IMR-90 (cell line): ENCODE measurements at places on chromosomes 5 and 9.

- H3K4me1 ChIP-seq, result no peaks in the 10 kb centered on the region
- no peak overlapping the region for H3K27ac ChIP-seq
- H3K27me3 ChIP-seq, result no peaks in the 10 kb centered on the region
- no peak overlapping the region for H3K4me3 ChIP-seq
- H3K36me3 ChIP-seq, result no peaks in the 10 kb centered on the region
Observed at GRCh38 chr9:117073539-117074341, 341.1 kb downstream of the ASTN2 start.

DNA sequence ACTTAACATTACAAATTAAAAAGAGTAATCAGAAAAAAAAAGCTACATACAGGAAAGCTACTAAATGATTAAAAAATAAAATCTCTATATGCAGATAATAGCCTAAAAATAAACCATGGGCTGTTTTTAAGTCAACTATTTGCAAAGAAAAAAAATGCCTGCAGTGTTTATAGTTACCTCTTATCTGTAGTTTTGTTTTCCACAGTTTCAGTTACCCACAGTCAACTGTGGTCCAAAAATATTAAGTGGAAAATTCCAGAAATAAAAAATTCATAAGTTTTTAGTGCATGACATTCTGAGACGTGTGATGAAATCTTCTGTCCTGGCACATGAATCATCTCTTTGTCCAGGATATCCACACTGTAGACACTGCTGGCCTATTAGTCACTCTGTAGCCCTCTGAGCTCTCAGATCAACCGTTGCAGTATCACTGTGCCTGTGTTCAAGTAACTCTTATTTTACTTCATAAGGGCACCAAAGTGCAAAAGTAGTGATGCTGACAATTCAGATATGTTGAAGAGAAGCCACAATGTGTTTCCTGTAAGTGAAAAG, 59.2 kb downstream of the PRELID2 start:
- H3K36me3 ChIP-seq, result no peaks in the 10 kb centered on the region
- H3K4me3 ChIP-seq, result no peak overlapping the region
- peaks cover 2% of the 10 kb centered on the region; the same call in 1 of the 2 replicates for H3K4me1 ChIP-seq

- H3K4me1 ChIP-seq, result no peaks in the 10 kb centered on the region
- no peak overlapping the region for H3K27ac ChIP-seq
- no peak overlapping the region for H3K4me3 ChIP-seq
- no peak for DNase-seq
- no peaks in the 10 kb centered on the region for H3K27me3 ChIP-seq
Observed at GRCh38 chr9:70746760-70747159, 332.3 kb upstream of the KLF9 start.

GRCh38 chr5:157245476-157245875, 20.4 kb upstream of the CYFIP2 start:
- peaks cover 2% of the 10 kb centered on the region for H3K27me3 ChIP-seq
- no peaks in the 10 kb centered on the region for H3K36me3 ChIP-seq
- no peak for DNase-seq
- no peaks in the 10 kb centered on the region for H3K4me1 ChIP-seq
- no peak overlapping the region for H3K4me3 ChIP-seq
- H3K27ac ChIP-seq, result no peak overlapping the region

GRCh38 chr5:177367981-177368868, 10.5 kb downstream of the RGS14 start:
- no peak overlapping the region for H3K27ac ChIP-seq
- no peak for DNase-seq
- no peaks in the 10 kb centered on the region for H3K36me3 ChIP-seq
- peaks cover 2% of the 10 kb centered on the region; the same call in 1 of the 2 replicates for H3K27me3 ChIP-seq
- H3K4me1 ChIP-seq, result peaks cover 11% of the 10 kb centered on the region; the same call in 1 of the 2 replicates

DNA sequence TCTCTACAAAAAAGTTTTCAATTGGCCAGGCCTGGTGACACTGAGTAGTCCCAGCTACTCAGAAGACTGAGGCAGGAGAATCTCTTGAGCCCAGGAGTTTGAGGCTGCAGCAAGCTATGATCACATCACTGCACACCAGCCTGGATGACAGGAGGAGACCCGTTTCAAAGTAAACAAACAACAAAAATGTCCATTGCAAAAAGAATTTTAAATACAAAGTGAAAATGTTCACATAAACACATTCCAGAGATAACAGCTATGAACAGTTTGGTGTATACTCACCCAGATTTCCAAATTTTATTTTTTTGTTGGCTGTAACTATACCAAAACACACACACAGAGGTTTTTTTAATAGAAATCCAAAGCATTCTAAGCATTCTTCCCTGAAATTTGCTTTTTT, 39.8 kb downstream of the ADRA1B start:
- peak; percentile 39 for DNase-seq
- H3K4me3 ChIP-seq, result no peak overlapping the region
- H3K27me3 ChIP-seq, result no peaks in the 10 kb centered on the region
- H3K4me1 ChIP-seq, result peaks cover 10% of the 10 kb centered on the region; the same call in 1 of the 2 replicates

DNA sequence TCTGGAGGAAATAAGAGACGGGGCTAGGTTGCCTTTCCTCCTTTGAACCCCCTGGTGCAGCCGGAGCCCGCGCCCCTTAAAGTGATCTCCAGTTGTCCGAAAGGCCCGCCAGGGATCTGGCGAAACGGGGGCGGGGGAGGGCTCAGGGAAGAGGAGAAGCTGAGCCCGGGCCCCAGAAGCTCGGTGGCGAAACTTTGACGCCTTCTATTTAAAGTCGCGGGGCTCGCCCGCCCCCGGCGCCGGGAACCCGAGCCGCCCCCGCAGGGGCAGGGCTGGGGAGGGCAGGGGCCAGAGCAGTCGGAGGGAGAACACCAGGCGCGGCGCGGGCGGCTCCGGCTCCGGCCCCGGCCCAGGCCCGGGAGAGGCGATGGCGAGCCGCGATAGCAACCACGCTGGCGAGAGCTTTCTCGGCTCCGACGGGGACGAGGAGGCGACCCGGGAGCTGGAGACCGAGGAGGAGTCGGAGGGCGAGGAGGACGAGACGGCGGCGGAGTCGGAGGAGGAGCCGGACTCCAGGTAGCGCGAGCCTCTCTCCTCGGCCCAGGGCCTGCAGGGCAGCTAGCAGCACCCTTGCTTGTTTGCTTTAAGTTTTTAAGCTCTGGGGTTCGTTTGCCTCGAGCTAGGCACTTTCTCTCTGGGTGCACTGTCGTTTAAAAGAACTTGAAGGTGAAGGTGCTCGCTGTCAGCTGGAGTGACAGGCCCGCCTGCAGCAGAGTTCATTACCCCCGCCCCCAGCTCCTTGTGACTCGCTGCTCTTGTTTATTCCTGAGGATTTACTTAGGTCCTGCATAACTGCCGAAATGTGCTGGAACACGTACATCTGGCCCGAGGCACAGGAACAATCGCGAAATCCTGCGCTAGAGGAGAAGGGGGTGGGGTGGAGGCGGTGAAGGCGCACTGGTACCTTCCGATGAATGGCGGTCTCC, at the start of gene CMYA5:
Gene CMYA5, plus strand, starts transcription at position 296 of the 926 bp plus-strand sequence. Its CDS starts 72 bp downstream, at position 368.
- H3K36me3 ChIP-seq, result no peaks in the 10 kb centered on the region; the same call in 1 of the 2 replicates
- H3K4me1 ChIP-seq, result peaks cover 3% of the 10 kb centered on the region; the same call in 1 of the 2 replicates
- peak within 1 kb of the TSS; percentile 22 for H3K4me3 ChIP-seq

- H3K27me3 ChIP-seq, result no peaks in the 10 kb centered on the region
- DNase-seq, result no peak
- H3K27ac ChIP-seq, result no peak overlapping the region
- H3K36me3 ChIP-seq, result no peaks in the 10 kb centered on the region
- peaks cover 2% of the 10 kb centered on the region; the same call in 1 of the 2 replicates for H3K4me1 ChIP-seq
- no peak overlapping the region for H3K4me3 ChIP-seq
Observed at GRCh38 chr5:124310453-124310852, 436.0 kb downstream of the ZNF608 start.

DNA sequence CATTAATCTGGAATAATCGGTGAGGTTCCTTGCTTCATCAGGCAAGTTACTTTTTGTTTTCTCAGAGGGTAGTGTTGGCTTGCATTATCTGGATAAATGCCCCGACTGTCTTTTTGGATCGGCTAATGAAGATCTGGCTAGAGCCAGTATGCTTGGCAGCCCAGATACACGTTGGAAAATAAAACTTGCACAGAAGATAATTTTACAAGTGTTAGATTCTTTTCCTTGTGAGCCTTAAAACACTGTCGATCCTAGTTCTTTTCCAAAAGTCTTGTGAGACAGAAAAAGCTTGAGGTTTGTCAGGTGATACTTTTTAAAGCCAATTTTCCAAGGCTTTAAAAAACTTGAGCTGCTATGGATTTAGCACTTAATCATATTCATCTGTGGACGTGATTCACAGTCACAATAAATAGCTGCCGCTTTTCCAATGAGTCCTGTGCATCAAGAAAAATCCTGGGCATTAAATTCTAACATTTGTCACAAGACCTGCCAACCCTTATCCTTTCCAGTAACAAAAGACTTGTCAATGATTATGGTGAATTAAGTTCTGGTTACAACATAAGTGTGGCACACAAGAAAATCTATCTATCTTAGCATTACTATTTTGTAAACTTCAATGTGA, 68.5 kb downstream of the PRLR start:
- DNase-seq, result no peak
- H3K4me1 ChIP-seq, result no peaks in the 10 kb centered on the region
- H3K27me3 ChIP-seq, result peaks cover 12% of the 10 kb centered on the region
- H3K36me3 ChIP-seq, result no peaks in the 10 kb centered on the region

GRCh38 chr5:72359886-72360285, 39.7 kb downstream of the PTCD2 start:
- H3K4me3 ChIP-seq, result no peak overlapping the region
- no peak overlapping the region for H3K27ac ChIP-seq
- H3K36me3 ChIP-seq, result peaks cover 9% of the 10 kb centered on the region
- H3K27me3 ChIP-seq, result no peaks in the 10 kb centered on the region
- H3K4me1 ChIP-seq, result peaks cover 5% of the 10 kb centered on the region

- H3K4me3 ChIP-seq, result no peak overlapping the region
- H3K27me3 ChIP-seq, result no peaks in the 10 kb centered on the region
- peaks cover 39% of the 10 kb centered on the region for H3K4me1 ChIP-seq
- DNase-seq, result peak; percentile 56
- H3K36me3 ChIP-seq, result peaks cover 91% of the 10 kb centered on the region
Observed at GRCh38 chr5:150131461-150131860, 24.2 kb downstream of the PDGFRB start.

DNA sequence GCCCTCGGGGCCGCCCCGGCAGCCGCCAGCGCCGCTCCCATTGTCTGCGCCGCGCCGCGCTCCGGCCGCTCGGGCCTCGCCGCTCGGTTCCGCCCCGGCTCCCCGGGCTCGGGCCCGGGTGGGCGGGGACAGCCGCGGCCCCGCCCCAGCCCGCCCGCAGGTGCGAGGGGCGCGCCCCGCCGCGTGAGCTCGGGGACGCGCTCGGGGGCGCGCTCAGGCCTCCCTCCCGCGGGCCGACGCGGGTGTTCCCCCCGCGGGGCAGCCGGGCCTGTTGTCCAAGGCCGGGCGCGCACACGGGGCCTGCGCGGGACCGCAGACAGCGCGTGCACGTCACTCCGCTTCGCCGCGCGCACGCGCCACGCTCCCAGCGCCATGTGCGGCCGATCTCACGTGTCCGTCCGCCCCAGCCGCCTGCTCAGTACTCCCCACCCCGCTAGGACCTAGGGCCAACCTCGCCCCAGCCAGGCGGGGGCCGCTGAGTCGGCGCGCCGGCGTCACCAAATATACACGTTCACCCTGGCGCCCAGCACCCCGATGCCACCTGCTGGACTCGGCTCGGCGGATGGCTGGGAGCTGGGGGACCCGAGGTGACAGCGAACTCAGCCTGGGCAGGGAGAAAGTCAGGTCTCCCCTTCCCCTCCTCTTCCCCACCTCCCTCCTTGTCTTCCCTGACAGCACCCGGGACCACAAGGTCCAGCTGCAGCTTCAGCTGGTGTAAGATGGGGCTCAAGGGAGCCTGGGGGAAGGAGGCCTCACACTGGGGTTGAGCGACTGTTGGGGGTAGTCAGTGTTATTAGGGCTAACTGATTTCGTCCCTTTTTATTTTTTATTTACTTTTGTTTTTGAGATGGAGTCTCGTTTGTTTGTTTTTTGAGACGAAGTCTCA, 14.3 kb downstream of the GBGT1 start:
- DNase-seq, result peak; percentile 88
- H3K36me3 ChIP-seq, result no peaks in the 10 kb centered on the region
- H3K27ac ChIP-seq, result peak overlapping the region; percentile 4; the same call in 1 of the 2 replicates
- peaks cover 11% of the 10 kb centered on the region; the same call in 1 of the 2 replicates for H3K4me1 ChIP-seq
- peak overlapping the region; percentile 74 for H3K4me3 ChIP-seq

DNA sequence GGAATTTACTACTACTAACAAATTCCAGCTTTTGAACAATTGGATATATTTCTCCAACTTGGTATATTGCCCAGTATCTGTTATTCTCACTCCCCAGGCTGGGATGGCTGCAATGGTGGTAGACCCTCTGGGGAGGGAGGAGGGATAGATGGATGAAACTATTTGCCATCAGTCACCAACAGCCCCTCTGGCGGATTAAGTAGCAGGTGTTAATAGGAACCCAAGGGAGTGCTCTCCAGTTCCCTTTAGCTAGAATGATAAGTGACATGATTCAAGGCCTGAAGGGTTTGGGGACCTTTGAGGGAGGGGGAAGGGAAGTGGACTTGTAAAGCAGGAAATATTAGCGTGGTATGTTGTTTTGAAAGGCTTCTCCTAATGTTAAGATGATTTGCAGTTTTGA, 824.0 kb upstream of the ARRDC3 start:
- H3K27ac ChIP-seq, result no peak overlapping the region
- H3K36me3 ChIP-seq, result no peaks in the 10 kb centered on the region
- no peaks in the 10 kb centered on the region for H3K4me1 ChIP-seq

GRCh38 chr9:128375865-128376264, 4.7 kb downstream of the URM1 start:
- H3K4me1 ChIP-seq, result peaks cover 11% of the 10 kb centered on the region
- no peak overlapping the region for H3K27ac ChIP-seq
- H3K27me3 ChIP-seq, result no peaks in the 10 kb centered on the region
- H3K4me3 ChIP-seq, result no peak overlapping the region

- no peak overlapping the region for H3K4me3 ChIP-seq
- no peaks in the 10 kb centered on the region for H3K36me3 ChIP-seq
- H3K4me1 ChIP-seq, result peaks cover 7% of the 10 kb centered on the region
- H3K27me3 ChIP-seq, result no peaks in the 10 kb centered on the region
Observed at GRCh38 chr5:73770172-73771025, 144.4 kb downstream of the ARHGEF28 start.

- H3K27ac ChIP-seq, result no peak overlapping the region
- H3K4me3 ChIP-seq, result no peak overlapping the region
- DNase-seq, result no peak
- H3K4me1 ChIP-seq, result no peaks in the 10 kb centered on the region
Observed at GRCh38 chr5:161406880-161407279, 139.6 kb downstream of the GABRB2 start.

DNA sequence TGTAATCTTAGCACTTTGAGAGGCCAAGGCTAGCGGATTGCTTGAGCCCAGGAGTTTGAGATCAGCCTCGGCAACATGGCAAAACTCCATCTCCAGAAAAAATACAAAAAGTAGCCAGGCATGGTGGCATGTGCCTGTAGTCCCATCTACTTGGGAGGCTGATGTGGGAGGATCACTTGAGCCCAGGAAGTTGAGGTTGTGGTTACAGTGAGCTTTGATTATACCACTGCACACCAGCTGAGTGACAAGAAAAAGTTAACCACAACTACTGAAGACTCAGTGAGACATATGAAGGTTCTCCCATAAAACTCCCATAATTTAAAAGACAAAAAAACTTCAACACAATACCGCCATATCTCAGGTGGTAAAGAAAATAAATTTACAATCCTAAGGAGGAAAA, 98.0 kb downstream of the NR6A1 start:
- H3K27ac ChIP-seq, result no peak overlapping the region
- peaks cover 3% of the 10 kb centered on the region; the same call in 1 of the 2 replicates for H3K4me1 ChIP-seq
- no peak for DNase-seq
- H3K36me3 ChIP-seq, result no peaks in the 10 kb centered on the region
- H3K27me3 ChIP-seq, result no peaks in the 10 kb centered on the region

- peak within 1 kb of the TSS; percentile 17; the same call in 1 of the 2 replicates for H3K27ac ChIP-seq
- peak; percentile 73 for DNase-seq
- H3K4me3 ChIP-seq, result peak within 1 kb of the TSS; percentile 73
- H3K4me1 ChIP-seq, result peaks cover 6% of the 10 kb centered on the region
- no peaks in the 10 kb centered on the region for H3K36me3 ChIP-seq
Observed at GRCh38 chr5:76818844-76819831, at the start of gene F2RL1. F2RL1 (plus strand) TSS chr5:76819030; CDS start chr5:76819183, 153 bp downstream.
